ENCODE measurements at places on chromosomes 3 and 15. TPM values are rescaled to one million over a fixed set of nuclear protein-coding genes. Genes with fewer than 3 reads are reported as not detected.
A peak's percentile ranks its signal among the peaks of the same experiment; 100 is the strongest.

DNA sequence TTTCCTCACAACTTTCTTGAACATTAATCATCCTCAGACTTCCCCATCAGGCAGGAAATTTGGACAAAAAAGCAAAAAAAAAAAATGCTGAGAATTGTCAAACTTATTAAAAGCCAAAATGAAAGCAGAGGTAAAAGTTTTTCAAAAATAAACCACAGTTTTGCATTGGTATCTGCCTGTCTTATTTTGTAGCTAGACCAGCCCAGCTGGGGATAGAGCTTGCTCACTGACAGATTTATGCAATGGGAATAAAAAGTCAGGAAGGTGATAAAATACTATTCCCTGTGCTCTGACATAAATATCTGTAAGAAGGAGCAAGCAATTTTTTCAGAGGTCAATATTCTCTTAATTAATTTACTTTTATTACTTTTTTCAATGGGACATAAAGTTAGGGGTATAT lies 1006.7 kb upstream of the ALCAM start:
- no peaks in the 10 kb centered on the region for H3K27me3 ChIP-seq
- no peak overlapping the region for H3K27ac ChIP-seq
- H3K4me1 ChIP-seq, result no peaks in the 10 kb centered on the region
- DNase-seq, result no peak
- no peak overlapping the region for H3K4me3 ChIP-seq
- H3K36me3 ChIP-seq, result no peaks in the 10 kb centered on the region

DNA sequence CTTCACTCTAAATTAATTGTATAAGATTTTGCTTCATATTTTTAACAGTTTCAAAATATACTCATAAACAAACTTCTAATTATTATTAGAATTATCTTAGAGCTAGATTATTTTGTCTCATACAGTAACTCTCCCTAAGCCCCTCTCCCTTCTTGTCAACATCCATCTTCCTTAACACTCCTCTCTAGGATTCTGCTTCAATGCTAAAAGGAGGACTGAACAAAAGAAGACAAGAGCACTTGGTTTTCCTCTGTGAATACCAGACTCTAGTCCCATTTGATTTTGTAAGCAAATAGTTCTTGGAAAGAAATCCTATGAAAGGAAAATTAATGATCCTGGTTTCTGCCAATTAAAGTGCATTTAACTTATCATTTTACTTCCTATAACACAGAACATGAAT lies 91.8 kb downstream of the KCNMB2 start:
- H3K4me3 ChIP-seq, result no peak overlapping the region
- no peak overlapping the region for H3K27ac ChIP-seq
- no peaks in the 10 kb centered on the region for H3K27me3 ChIP-seq
- no peaks in the 10 kb centered on the region for H3K36me3 ChIP-seq
- DNase-seq, result no peak
- peaks cover 2% of the 10 kb centered on the region for H3K4me1 ChIP-seq

DNA sequence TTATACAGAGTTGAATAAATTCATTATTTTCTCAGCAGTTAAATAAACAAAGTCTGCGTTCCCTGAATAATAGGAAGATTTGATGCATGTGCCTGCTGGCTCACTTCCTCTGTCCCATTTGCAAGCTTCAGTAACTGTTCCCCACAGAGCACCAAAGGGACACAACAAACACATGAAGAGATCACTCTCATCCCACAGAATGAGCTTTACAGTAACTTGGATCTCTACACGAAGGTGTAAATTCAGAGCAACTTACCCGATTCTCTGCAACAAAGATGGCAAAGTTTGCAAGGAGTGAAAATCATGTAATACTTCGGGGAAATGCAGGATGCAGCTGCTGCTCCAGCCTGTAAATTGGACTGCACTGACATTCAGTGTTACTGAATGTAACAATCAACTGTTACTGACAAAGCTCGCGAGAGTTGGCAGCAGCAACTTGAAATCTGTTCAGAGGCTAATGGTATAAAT lies at the start of gene BCHE:
BCHE (minus strand) TSS at position 366 of the 468 bp plus-strand sequence. CDS start 6,390 bp downstream, outside the sequence.
- H3K27ac ChIP-seq, result no peak within 1 kb of the TSS
- no peaks in the 10 kb centered on the region for H3K4me1 ChIP-seq
- no peaks in the 10 kb centered on the region for H3K27me3 ChIP-seq
- peak within 1 kb of the TSS; percentile 35 for H3K4me3 ChIP-seq
- no peaks in the 10 kb centered on the region for H3K36me3 ChIP-seq

DNA sequence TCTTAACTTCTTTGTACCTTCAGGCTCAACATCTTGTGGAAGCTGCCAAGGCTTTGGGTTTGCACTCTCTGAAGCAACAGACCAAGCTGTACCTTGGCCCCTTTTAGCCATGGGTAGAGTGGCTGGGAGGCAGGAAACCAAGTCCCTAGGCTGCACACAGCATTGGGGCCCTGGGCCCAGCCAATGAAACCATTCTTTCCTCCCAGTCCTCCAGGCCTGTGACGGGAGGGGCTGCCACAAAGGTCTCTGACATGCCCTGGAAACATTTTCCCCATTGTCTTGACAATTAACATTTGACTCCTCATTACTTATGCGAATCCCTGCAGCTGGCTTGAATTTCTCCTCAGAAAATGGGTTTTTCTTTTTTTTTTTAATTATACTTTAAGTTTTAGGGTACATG lies 253.1 kb upstream of the GADL1 start:
- no peaks in the 10 kb centered on the region for H3K27me3 ChIP-seq
- H3K27ac ChIP-seq, result no peak overlapping the region
- no peak for DNase-seq
- no peaks in the 10 kb centered on the region for H3K36me3 ChIP-seq
- H3K4me3 ChIP-seq, result no peak overlapping the region

STX19 gene
- total RNA-seq, result 0.31 TPM

C15orf62 gene
- total RNA-seq, result 0.83 TPM

ZNF35 gene
- total RNA-seq, result 7.2 TPM

DNA sequence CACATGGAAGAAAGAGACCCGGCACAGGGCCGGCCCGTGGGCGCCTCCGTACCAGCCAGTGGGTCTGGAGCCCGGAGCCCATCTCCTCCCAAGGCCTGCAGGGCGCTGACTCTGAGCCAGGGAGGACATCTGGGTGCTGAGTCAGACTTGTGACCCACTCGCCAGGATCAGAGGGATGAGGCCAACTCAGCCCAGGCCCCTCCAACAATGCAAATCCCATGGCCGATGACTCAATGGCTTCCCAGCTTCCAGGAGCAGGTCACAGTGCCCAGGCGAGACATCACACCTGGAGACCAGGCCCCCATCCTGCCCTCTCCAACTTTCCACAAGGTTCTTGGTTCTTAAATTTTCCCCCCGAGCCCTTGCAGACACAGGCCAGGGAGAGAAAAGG lies 95.1 kb downstream of the LRIG1 start:
- H3K4me3 ChIP-seq, result no peak overlapping the region
- H3K27ac ChIP-seq, result no peak overlapping the region
- no peaks in the 10 kb centered on the region for H3K36me3 ChIP-seq
- no peaks in the 10 kb centered on the region for H3K27me3 ChIP-seq

CHRM5 gene
- total RNA-seq, result not detected

HESX1 gene
- 0.78 TPM for total RNA-seq

GRCh38 chr3:25033407-25034029 lies 394.5 kb upstream of the RARB start:
- H3K27me3 ChIP-seq, result no peaks in the 10 kb centered on the region
- no peak overlapping the region for H3K27ac ChIP-seq
- DNase-seq, result no peak
- no peaks in the 10 kb centered on the region for H3K4me1 ChIP-seq

DNA sequence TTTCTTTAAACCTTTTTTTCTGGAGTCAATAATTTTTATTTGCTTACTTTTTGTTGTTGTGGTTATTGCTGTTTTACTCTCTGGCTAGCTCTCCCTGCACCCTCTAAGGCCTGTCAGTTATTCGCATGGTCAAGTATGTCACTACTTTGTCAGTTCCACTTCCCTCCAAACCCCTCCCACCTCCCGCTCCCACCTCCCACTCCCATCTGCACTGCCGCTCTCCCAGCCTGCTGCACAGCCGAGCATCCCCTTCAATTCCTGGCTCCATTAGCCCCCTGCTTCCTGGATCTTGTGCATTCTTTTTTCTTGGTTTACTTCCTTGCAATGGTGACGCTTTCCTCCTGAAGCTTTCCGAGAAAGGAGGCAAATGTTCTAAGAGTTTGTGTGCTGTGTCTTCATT lies 218.0 kb downstream of the XXYLT1 start:
- no peaks in the 10 kb centered on the region for H3K27me3 ChIP-seq
- H3K27ac ChIP-seq, result no peak overlapping the region
- DNase-seq, result no peak
- H3K4me1 ChIP-seq, result no peaks in the 10 kb centered on the region

SLC6A11 gene
- total RNA-seq, result 0.07 TPM

SLC51B gene
- not detected for total RNA-seq

DNA sequence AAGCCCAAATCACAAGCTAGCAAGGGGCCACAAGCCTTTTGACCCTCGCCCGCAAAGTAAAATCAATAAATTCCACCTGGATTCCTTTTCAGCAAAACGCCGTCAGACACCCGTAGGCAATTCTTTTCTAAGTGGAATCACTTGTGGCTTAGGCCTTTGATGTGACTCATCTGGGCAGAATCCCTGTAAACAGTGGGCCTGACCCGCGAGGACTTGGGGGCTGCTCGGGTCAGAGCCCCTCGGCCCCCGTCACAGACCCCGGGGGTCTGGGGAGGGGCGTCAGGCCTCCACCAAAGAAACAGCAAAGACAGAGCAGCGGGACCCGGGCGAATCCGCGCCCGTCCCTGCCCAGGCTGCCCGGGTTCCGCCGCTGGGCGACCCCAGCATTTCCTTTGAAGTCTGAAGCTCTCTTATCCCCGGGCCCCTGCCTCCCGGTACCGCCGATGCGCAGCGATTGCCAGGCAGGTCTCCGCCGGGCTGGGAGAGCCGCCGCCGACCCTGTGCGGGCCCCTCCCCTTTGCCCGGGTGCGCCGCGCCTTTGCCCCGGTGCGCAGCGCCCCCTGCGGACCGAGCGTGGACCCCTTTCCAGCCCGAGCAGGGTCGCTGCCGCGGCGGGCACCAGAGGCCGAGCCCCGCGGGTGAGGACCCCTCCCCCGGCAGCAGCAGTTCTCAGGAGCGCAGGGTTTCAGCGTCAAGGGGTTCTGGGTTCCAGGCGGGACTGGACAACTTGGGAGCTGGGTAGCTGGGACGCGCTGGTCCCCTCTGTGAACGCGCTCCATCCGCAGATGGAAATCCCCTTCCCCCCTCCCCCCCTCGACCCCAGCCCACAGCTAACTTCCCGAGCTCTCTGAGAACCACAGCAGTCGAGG lies 178.3 kb downstream of the UACA start:
- H3K36me3 ChIP-seq, result no peaks in the 10 kb centered on the region
- no peaks in the 10 kb centered on the region for H3K4me1 ChIP-seq
- H3K4me3 ChIP-seq, result no peak overlapping the region
- H3K27ac ChIP-seq, result no peak overlapping the region
- DNase-seq, result no peak

DNA sequence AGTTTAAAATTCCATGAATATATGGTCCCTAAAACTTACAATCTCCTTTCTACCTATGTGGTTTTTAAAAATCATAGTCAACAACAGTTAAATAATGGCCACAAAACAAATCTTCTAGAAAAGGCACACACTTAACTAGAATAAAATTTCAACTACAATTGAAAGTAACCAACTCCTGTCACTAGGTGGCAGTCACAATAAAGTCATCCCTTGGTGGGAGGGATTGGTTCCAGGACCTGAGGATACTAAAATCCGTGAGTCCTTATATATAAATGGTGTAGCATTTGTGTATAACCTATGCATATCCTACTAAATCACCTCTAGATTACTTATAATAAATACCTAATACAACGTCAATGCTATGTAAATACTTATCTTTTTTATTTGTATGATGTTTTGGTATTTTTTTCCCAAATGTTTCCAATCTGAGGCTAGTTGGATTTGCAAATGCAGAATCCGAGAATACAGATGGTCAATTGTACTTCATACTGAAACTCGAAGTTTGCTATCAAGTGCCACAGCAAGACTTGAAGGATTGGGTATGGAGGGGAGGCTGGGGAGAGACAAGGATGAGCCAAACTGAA lies 172.6 kb downstream of the FMN1 start:
- no peaks in the 10 kb centered on the region for H3K27me3 ChIP-seq
- H3K27ac ChIP-seq, result no peak overlapping the region
- H3K4me1 ChIP-seq, result no peaks in the 10 kb centered on the region
- DNase-seq, result no peak
- H3K36me3 ChIP-seq, result no peaks in the 10 kb centered on the region

GRCh38 chr15:68427366-68427765 lies 4.6 kb downstream of the ITGA11 start:
- no peak overlapping the region for H3K27ac ChIP-seq
- H3K4me1 ChIP-seq, result peaks cover 1% of the 10 kb centered on the region
- no peak for DNase-seq
- H3K36me3 ChIP-seq, result no peaks in the 10 kb centered on the region
- H3K4me3 ChIP-seq, result no peak overlapping the region

DNA sequence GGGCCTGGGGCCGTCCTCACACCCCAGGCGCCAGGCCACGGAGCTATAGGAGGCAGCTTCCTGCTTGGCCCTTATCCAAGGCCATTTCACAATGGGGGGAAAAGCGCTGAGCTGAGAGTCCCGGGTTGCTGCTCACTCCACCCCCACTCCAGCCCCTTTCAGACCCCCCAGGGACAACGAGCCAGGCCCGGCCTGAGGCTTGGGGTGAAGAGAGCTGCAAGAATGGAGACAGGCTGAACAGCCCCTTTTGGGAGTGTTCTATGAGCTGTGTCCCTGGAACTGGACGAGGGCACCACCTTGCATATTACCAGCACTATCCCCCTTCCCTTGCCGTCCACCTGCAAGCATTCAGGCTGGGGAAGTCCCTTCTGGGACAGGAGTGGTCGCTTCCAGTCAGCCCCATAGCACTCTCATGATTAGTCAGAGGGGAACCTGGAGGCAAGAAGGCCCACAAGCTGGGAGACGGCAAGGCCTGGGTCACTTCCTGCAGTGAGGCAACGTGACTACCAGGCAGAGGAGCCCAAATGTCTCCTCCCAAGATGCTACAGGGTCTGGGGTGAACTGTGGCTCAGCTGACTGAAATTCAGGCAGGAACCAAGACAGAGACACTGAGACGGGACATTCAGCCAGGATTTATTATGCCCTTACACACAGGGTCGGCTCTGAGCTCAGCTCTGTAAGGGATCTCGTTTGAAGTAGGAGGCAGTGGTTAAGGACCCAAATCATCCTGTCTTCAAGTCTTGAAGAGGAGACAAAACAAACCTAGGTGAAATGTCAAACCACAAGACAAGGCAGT lies 8.6 kb upstream of the SRP14 start:
- no peak for DNase-seq
- H3K4me1 ChIP-seq, result peaks cover 19% of the 10 kb centered on the region
- H3K4me3 ChIP-seq, result no peak overlapping the region
- no peaks in the 10 kb centered on the region for H3K36me3 ChIP-seq

- DNase-seq, result peak; percentile 74
- H3K36me3 ChIP-seq, result no peaks in the 10 kb centered on the region
- H3K27me3 ChIP-seq, result no peaks in the 10 kb centered on the region
- H3K4me1 ChIP-seq, result no peaks in the 10 kb centered on the region
- no peak overlapping the region for H3K4me3 ChIP-seq
- H3K27ac ChIP-seq, result no peak overlapping the region
These were observed 79.8 kb downstream of the PLCH1 start for GRCh38 chr3:155664925-155665695.

GRCh38 chr3:5016211-5017161 lies 37.2 kb downstream of the BHLHE40 start:
- H3K4me3 ChIP-seq, result no peak overlapping the region
- no peaks in the 10 kb centered on the region for H3K36me3 ChIP-seq
- H3K27ac ChIP-seq, result no peak overlapping the region
- no peak for DNase-seq
- no peaks in the 10 kb centered on the region for H3K27me3 ChIP-seq
- H3K4me1 ChIP-seq, result no peaks in the 10 kb centered on the region

GRCh38 chr3:79187426-79187825 lies 580.4 kb downstream of the ROBO1 start:
- H3K27me3 ChIP-seq, result no peaks in the 10 kb centered on the region
- no peaks in the 10 kb centered on the region for H3K4me1 ChIP-seq
- no peaks in the 10 kb centered on the region for H3K36me3 ChIP-seq
- no peak for DNase-seq
- no peak overlapping the region for H3K27ac ChIP-seq
